Fibroblast of skin of right quadriceps (primary cell): ENCODE measurements at places on chromosomes 7 and 10.

GRCh38 chr7:107687656-107688055 lies 27.0 kb downstream of the SLC26A4 start:
- DNase-seq = peak; percentile 18

GRCh38 chr10:16867556-16867955 lies 50.3 kb upstream of the RSU1 start:
- DNase-seq = peak; percentile 88

- DNase-seq = peak; percentile 22
Observed at GRCh38 chr7:7265081-7266075, 83.0 kb downstream of the C1GALT1 start.

- DNase-seq = no peak
Observed at GRCh38 chr10:83153714-83154113, 985.6 kb upstream of the GHITM start.

DNA sequence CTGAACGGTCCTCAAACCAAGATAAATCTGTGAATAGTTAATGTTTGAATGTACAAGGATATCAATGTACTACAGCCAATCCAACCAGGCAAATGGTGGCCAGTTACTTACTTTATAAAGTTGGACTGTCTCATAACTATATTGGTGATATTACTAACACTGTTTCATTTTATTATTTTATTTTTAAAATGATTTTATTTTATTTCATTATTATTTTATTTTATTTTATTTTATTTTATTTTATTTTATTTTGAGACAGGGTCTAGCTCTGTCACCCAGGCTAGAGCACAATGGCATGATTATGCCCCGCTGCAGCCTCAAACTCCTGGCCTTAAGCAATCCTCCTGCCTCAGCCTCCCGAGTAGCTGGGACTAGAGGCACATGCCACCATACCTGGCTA lies 6.8 kb downstream of the IL15RA start:
- DNase-seq = no peak

GRCh38 chr7:106332201-106332600 lies 47.4 kb upstream of the NAMPT start:
- DNase-seq = no peak

- peak; percentile 84 for DNase-seq
Observed at GRCh38 chr10:17348501-17349349, 105.7 kb downstream of the ST8SIA6 start.

DNA sequence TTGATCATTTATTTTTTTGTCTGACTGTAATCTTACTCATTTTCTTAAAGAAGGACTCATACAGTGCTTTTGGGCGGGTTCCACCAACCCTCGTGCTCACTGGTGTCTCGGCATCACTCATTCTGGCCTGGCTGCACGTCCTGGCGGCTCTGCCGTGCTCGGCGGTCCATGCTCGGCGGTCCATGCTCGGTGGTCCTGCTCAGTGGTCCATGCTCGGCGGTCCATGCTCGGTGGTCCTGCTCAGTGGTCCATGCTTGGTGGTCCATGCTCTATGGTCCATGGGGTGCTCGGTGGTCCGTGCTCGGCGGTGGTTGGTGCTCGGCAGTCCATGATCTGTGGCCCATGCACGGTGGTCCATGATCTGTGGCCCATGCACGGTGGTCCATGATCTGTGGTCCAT lies 72.5 kb downstream of the WDR37 start:
- DNase-seq = no peak
